ENCODE measurements at places on chromosomes 2 and 18.

DNA sequence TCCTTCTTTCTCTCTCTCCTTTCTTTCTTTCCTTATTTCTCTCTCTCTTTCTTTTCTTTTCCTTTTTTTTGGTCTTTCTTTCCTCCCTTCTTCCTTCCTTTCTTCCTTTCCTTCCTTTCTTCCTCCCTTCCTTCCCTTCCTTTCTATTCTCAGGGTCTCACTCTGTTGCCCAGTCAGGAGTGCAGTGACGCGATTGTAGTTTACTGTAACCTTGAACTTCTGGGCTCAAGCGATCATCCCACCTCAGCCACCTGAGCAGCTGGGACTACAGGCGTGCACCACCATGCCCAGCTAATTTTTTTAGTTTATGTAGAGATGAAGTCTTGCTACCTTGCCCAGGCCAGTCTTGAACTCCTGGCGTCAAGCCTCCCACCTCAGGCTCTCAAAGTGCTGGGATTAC, 83.8 kb upstream of the PPM1B start:
- DNase-seq = no peak

GRCh38 chr2:236568068-236568921, 1.3 kb upstream of the ACKR3 start:
- no peak for DNase-seq

GRCh38 chr2:176692533-176692932, 423.3 kb downstream of the MTX2 start:
- no peak for DNase-seq

DNA sequence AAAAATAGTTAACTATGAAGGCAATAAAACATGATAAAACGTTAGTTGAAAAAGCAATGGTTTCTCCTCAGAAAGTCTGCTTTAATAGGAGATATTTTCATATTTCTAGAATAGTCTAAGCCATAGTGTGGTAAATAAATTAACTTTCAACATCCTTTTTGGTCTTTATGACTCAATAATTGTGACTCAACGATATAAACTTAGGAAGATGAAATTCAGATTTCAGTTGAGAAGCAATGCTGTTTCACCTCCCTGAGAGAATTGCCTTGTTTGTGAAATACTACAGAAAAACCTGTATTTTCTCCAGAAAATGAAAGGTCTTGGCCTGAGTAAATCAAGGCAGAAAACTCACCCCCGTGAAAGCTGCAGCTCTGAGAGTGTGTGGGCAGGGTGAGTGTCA, 166.9 kb downstream of the ETAA1 start:
- no peak for DNase-seq

DNA sequence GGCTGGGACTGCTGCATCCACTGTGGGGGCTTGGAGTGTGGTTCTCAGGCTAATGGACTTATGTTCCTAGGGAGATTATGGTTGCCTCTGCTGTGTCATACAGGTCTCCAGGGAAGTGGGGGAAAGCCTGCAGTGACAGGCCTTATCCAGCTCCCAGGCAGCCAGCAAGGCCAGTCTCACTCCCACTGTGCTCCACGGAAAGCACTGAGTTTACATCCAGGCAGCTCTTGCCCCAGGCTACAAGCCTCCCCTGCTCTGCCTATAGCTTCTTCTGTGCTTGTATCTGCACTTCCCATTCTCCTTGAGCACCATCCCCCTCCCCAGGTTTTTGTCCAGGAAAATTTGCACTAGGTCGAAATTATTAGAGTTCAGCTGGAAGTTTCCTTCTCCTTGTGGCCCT, 231.9 kb downstream of the ZRANB3 start:
- DNase-seq = no peak

DNA sequence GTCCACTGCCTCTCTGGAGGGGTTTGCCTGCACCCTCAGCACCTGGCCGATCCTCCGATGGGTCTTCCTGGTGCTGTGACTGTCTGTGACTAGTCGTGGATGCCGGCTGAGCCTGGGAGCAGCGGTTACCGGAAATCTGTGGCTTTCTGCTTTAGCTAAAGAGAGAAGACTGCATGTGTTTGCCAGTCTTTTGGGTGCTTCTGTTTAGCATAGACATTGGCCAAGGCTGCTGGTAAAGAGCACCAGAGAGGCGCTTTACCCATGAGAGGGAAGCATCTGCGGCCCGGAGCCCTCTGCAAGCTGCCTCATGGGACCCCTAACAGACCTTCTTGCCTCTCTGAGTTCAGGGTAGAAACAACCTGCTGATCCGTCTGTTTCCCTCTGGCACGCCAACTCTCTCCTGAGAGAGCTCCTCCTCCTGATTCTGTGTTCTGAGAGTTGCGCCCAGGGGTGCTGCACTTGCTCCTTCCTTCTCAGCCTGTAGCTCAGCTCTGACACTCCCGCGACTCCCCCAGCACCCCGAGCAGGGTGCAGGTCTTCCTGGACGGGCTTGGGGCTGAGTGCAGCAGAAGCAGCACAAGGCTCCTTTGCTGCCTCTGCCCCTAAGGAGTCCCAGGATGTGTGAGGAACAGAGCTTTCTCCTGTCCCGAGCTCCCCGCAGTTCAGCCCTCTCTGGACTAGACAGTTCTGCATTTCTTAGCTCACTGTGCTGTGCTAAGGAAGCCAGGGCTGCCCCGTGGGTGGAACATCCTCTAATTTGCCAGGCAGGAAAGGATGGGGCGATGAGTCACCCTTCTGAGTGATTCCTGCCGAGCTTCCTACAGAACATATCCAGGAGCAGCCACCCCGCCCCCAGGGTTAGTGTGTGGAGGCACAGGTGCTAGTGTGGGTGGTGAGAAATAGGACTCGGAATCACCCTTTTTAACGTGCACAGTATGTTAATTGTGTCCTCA, 203.2 kb downstream of the SH3RF3 start:
- no peak for DNase-seq

GRCh38 chr2:20213651-20214565, 11.0 kb downstream of the SDC1 start:
- peak; percentile 31 for DNase-seq

GRCh38 chr18:26635466-26635865, 87.1 kb upstream of the KCTD1 start:
- DNase-seq = no peak

DNA sequence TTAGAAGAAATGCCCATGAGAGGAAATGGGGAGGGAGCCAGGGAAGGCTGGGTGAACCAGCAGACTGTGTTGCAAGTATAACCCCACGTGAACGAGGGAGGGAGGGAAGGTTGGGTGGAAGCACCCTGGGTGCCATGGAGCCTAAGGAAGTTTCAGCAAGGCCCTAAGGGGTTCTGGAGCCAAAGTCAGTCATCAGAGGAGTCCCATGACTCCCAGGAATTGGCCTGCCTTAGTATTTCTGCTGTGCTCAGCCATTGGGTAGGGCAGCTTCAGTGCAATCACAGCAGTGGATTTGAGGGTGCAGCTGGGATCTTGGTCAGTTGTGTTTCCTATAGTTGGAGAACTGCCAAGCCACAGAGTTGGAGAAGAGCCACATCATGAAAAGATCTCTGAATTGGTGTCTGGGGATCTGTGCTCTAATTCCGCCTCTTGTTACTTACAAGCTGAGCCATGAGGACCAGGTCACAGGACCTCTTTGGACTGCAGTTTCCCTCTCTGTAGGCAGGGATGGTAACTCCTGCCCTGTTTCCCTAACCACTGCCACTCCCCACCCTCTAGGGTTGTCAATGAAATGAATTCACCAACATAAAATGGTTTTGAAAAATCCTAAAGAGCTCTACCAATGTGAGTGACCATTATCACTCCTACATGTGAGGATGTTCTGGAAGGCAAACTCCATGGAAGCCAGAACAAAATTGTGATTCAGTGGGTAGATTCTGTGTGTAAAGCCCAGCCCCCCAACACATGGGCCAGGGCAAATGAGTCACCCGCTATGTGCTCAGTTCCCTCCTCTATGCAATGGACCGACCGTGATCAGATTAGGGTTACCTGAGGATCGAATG, 108.9 kb downstream of the CLIP4 start:
- DNase-seq = no peak

GRCh38 chr2:213119061-213119809, 32.2 kb downstream of the IKZF2 start:
- DNase-seq = peak; percentile 59

DNA sequence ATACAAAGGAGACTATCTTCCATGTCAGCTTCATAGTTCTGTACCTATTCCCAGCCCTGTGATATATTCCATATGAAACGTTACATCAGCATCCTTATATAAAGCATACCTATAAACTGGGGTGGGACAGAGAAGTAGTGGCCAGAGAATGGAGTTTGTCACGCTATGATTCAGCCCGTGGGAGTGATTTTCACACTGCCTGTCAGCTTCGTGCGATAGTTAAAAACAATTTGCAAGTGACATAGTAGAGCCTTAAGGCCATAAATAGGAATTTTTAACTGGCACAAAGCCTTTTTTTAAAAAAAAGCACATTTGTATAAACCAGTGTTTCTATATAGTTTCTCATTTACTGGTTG, 30.2 kb downstream of the PKP4 start:
- DNase-seq = no peak

DNA sequence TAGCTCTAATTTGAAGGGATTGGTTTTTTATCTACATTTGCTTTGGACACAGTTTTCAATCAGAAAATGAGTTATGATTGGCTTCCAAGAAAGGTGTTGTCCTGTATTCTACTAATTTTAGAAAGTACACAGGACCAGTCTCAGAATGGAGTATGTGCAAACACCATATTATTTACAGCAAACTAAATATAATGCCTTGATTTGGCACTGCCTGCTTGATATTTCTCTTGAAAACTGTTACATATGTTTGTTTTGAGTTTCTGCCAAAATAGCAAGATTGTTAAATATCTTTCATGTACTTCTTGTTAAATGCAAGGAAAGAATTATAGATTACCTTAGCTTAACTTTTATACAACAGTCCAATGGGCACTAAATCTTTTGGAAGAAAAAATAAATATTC, 694.9 kb downstream of the KCNJ3 start:
- no peak for DNase-seq

DNA sequence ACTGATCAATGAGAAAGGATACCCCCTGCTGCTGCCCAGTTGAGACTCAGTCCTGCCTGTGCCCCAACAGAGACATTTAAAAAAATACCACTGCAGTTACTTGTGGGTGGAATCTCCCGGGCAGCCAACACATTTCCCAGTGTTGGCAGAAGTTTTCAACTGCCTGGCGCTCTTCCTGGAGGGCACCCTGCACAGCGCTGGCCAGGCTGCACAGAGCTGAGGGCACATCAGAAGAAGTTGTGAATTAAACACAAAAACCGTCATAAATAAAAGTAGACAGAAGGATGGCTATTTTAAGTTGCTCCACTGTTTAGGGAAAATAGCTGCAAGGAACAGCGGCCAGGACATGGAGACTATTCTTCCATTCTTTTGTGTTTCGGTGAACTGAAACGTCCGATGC, 110.2 kb upstream of the THOC1 start:
- no peak for DNase-seq

- peak; percentile 88 for DNase-seq
These were observed 78.5 kb downstream of the PRKCE start for GRCh38 chr2:45729753-45730512.

GRCh38 chr2:218033208-218033589, 30.4 kb upstream of the TNS1 start:
- DNase-seq = no peak

DNA sequence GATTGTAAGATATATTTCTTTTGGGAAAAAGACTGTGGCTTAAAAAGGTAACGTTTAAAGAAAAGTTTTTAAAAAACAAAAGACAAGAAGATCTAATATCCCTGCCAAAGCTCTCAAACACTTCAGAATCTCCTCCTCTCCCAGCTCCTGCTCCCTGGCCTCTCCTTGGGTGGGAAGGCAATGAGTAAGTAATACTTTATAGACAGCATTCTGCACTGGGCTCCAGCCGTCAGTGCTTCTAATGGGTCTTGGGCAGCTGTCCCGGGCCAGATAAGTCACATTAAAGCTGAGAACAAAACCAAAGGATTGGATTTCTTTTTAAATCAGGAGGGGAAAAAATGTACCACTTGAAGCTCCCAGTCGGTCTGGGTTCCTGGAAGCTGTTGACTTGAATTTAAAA, 133.7 kb downstream of the ALPK2 start:
- no peak for DNase-seq

DNA sequence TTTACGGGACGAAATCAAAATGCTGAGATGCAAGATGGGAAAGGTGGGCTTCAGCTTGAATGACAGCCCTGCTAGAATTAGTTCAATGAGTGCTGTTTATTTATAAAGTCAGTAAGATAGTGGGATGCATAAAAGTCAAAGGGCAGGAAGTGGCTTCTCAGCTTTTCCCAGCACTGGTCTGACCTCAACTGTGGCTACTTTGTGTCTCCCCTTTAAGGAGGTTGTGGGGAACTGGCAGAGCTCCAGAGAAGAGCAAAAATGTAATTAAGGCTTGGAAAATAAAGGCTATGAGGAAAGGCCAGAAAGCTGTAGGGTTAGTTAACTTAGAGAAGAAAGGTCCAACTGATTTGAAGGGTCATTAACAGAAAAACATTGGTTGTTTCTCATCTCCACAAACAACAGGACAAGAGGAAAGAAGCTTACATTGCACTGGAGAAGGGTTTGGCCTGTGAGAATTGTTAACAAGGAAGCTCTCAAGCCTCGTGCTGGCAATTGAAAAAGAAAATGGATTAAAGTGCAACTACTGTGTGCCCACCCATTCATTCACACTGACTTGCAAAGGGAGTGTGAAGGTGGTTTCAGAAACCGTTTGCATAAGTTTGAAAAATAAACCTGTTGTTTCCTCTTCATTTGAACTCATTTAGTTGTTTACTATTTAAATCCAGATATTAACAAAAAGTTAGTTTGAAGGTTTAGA, 68.8 kb upstream of the CD28 start:
- no peak for DNase-seq

DNA sequence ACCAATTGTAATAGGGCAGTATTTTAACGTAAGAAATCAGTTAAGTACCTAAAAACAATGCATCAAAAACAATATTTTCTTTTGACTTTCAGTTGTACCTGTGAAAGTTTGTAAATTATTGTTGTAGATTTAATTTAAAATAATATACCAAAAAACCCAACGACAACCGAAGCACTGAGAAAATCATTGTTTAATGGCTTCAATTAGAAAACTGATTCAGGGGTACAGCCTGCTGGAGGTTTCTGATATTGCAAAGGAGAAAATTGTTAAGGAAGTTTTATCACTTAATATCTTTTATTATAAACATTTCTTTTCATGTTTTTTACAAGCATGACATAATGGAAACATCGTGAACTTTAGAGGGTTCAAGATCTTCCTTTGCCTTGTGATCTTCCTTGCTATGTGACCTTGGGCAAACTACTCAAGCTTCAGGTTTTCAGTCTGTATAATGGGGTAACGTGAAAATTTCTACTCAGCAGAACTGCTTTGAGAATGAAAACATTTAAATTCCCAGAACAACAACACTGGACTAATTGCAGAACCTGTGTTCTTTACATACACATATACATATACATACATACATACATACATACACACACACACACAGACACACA, 76.3 kb upstream of the GLS start:
- DNase-seq = no peak

- DNase-seq = no peak
These were observed 447.5 kb downstream of the BCL11A start for GRCh38 chr2:60105906-60106305.

GRCh38 chr2:105592288-105592687, 152.4 kb upstream of the NCK2 start:
- DNase-seq = no peak

GRCh38 chr18:40624959-40625358, 1330.1 kb upstream of the PIK3C3 start:
- no peak for DNase-seq
